CD4-positive, alpha-beta memory T cell (primary cell): ENCODE measurements at places on chromosomes 2 and 18.

DNA sequence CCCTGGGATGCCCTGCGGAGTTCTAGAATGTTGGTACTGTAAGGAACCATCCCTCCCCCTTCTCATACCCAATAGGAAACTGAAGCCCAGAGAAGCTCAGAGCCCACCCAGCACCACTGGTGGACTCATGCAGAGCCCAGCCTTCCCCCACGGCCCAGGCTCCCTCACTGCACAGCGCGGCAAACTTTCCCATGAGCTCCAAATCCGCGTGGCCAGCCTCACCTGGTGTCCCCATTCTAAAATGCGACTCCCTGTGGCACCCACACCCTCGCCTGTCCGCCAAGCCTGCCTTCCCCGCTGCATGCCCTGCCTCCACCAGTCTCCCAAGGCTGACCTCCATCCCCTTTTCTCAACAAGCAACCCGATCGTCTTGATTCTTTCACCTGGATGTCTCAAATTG lies 51.1 kb downstream of the PTGR3 start:
- DNase-seq, result no peak

DNA sequence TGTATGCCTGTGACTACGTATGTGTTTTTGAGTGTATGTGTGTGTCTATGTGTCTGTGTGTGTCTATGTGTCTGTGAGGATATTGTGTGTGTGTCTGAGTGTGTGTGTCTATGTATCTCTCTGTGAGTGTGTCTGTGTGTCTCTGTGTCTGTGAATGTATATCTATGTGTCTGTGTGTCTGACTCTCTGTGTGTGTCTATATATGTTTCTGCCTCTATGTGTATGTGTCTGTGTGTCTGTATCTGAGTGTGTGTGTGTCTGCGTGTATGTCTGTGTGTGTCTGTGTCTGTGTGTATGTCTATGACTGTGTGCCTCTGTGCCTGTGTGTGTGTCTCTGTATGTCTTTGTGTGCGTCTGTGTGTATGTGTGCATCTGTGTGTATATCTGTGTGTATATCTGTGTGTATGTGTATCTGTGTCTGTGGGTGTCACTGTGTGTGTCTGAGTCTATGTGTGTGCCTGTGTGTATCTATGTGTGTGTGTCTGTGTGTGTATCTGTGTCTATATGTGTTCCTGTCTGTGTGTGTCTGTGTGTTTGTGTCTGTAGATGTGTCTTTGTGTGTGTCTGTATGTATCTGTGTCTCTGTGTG lies 172.7 kb downstream of the MYCN start:
- DNase-seq, result no peak

DNA sequence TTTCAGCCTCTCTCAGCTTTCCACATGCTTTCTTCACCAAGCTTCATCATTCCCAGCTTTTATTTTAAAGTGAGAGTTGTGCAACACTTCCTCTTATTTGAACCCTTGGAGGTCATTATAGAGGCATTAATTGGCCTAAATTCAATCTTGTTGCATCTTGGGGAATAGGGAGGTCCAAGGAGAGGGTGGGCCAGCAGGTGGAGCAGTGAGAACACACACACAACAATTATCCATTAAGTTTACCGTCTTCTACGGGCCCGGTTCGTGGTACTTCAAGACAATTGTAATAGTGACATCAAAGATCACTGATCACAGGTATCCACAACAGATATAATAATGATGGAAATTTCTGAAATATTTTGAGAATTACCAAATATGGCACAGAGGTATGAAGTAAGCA lies 457.2 kb upstream of the SMIM21 start:
- DNase-seq, result no peak

- no peak for DNase-seq
Observed at GRCh38 chr2:69731147-69731970, 10.6 kb upstream of the ANXA4 start.

GRCh38 chr2:54054271-54054670 lies 61.1 kb upstream of the ACYP2 start:
- DNase-seq, result no peak

DNA sequence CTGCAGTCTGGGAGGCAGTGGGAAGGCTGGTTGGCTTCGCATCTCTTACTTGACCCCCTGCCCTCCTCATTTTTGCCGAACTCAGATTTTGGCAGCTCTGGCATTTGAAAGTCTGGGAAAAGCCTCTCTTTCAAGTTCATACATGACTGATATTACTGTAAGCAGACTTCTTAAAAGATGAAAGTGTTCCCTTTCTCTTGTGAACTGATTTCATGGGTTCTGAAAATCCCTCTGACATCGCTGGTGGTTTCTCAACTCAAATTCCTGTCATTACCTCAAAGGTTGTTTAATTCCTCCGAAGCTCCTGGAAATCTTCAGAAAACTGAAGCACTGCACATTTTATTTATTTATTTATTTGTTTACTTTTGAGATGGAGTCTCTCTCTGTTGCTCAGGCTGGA lies 16.9 kb upstream of the SLC38A11 start:
- DNase-seq, result no peak

GRCh38 chr18:73340135-73340977 lies 472.6 kb upstream of the NETO1 start:
- no peak for DNase-seq

GRCh38 chr2:183552716-183553115 lies 428.5 kb downstream of the NUP35 start:
- DNase-seq, result no peak

DNA sequence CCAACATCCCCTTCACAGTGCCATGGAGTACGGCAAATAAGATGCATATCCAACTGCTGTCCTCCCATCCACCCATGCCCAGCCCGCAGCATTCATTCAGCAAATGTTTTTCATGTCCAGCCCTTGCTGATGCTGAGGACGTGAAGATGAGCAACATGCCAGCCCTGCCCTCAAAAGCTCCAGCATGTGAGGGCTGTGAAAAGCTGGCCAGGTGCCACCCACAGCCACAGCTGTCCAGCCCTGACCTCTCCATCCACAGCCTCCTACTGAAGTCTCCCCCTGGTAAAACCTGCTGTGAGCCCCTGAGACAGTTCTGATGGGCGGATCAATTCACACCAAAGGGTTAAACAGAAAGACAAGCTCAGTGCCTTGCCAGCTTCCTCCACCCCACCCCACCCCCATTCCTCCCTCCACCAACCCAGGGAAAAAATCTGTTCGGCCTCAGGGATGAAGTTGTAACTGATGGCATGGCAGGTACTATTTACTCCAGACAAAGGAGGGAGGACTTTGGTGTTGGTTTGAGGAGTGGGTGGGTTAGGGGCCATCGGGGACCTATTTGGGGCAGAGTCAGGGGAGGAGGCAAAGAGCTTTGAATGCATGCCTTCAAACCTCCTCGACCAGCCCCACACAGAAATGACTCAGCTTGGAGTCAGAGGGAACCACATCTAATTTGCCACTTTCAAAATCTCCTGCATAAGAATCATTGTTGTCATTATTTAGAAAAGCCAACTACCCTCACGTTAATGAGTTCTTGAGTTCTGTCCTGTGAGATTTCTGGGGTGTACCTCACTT lies 4.3 kb downstream of the ZBTB7C start:
- no peak for DNase-seq

GRCh38 chr2:160670618-160671017 lies 177.0 kb upstream of the RBMS1 start:
- DNase-seq, result no peak

DNA sequence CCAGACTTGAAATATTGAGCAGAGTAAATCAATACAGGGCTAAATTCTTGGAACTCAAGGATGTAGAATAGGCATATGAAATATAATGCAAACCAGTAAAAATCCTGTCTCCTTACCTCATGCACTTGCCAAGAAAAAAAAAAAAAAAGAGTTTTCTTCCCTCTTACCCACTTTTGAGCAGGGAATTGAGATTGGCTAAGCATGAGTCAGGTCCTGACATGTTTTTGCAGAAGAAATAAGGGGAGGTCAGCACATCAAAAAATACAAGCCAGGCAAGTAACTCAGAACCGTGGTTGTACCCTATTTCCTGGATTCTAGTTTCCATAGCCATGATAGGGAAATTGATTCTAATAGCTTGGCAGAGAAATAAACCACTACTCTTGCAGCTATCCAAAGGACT lies 1526.7 kb downstream of the LRP1B start:
- DNase-seq, result no peak

GRCh38 chr2:240819126-240819857 lies 727 bp downstream of the KIF1A start:
- no peak for DNase-seq

- DNase-seq, result no peak
Observed at GRCh38 chr2:109210431-109211200, 81.6 kb downstream of the SH3RF3 start.

DNA sequence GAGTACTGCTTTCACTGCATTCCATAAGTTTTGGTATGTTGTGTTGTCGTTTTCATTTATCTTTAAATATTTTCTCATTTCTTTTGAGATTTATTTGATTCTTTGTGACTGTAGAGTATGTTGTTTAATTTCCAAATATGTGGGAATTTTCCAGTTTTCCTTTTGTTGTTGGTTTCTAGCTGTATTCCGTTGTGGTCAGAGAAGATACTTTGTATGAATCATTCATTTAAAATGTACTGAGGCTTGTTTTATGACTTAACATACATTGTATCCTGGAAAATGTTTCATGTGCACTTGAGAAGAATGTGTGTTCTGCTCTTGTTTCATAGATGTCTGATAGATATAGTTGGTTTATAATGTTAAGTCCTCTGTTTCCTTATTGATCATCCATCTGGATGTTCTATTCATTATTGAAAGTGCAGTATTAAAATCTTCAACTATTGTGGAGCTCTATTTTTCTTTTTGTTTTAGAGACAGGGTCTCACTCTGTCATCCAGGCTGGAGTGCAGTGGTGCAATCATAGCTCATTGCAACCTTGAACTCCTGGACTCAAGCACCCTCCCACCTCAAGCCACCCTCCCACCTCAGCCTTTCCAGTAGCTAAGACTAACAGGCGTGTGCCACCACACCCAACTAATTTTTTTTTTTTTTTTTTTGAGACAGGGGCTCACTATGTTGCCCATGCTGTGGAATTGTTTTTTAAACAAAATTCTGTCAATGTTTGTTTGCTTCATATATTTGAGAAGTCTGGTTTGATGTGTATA lies 96.8 kb downstream of the TAF4B start:
- DNase-seq, result no peak

GRCh38 chr2:95300450-95300849 lies 3.3 kb downstream of the KCNIP3 start:
- no peak for DNase-seq

DNA sequence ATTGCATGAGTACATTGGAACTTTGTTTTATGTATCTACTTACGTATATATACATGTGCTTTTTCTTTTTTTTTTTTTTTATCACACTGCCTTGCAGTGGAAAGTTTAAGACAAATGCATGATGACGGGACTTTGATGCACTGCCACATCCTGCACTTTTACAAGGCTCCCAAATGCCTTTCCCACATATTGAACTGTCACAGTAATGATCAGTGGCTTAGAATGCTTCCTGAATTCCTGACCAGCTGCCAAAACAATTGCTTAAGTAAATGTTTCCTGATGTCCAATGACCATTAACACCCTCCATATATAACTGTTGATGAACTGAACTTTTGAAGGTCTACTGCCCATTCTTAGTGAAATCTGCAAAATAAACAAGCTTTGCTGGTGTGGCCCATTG lies 60.2 kb downstream of the LYPD6B start:
- no peak for DNase-seq

- no peak for DNase-seq
Observed at GRCh38 chr2:238117199-238118154, 17.3 kb downstream of the ESPNL start.

GRCh38 chr2:226984750-226985582 lies 149.1 kb downstream of the RHBDD1 start:
- DNase-seq, result peak; percentile 19
